ENCODE measurements at places on chromosomes 16 and 17. TPM values are rescaled to one million over a fixed set of nuclear protein-coding genes. Genes with fewer than 3 reads are reported as not detected.

TBC1D26 gene
- not detected for total RNA-seq

GP1BA gene
- not detected for total RNA-seq

DNA sequence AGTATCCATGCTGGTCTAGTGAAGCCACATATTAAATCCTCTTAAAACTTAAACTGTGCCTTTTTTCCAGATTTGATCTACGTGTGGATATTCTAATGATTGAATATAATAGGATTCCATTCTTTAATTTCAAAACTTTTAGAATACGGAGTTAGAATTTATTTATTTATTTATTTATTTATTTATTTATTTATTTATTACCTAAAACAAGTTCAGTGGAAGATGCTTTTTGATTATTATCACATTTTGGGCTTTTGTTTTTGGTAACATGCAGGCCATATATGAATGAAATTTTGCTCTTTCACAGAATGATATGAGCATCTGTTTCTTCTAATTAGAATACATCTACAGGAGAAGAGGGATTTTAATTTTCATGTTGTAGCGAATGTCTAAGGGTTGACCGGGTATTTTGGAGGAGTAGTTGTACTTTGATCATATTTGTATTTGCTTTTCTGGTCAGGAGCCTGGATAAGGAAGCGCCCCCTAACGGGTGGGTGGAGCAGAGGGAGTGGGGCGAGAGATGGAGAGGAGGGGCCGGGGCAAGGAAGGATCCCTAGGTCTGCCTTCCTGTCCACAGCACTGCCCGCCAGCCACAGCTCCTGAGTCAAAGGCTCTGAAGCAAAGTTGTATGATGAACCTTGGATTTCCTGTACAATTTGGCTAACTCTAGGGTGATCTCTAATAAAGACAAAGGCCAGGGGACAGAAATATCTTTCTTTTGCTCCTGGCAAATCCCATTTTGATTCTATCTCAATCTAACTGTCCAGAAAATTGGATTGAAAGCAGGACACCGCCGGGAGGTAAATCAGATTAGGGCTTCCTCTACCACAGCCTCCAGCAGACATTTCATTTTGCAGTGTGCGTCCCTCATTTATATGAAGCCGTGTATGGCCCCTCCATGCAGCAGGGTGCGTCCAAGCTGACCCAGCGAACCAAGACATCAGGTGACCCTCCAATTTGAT is 149.1 kb downstream of the PRKCA start:
- ATAC-seq: no peak

DNA sequence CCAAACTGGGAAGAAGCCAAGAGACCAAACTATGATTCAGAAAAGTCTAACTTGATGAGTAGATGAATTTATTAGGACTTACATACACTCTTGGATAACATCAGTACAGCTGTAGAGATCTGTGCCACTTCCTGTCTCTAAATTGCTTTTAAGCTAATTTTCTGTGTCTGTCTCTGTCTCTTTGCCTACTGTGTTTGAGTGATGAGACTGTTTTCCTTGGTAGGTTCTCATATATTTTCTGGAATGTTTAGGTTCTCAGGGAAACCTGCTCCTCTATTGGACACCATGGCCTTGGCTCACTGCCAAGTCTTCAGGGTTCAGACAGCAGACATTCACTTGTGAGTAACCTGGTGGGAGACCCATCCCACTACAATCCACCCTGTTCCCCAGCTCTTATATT is 103.5 kb upstream of the KIF2B start:
- no peak for ATAC-seq

GRCh38 chr16:5504064-5504781 is 406.6 kb upstream of the EEF2KMT start:
- ATAC-seq: peak; percentile 59

- peak; percentile 12 for ATAC-seq
Observed at GRCh38 chr16:908526-909155, 62.1 kb downstream of the LMF1 start.

TBX2 gene
- 1.6 TPM for total RNA-seq

DNA sequence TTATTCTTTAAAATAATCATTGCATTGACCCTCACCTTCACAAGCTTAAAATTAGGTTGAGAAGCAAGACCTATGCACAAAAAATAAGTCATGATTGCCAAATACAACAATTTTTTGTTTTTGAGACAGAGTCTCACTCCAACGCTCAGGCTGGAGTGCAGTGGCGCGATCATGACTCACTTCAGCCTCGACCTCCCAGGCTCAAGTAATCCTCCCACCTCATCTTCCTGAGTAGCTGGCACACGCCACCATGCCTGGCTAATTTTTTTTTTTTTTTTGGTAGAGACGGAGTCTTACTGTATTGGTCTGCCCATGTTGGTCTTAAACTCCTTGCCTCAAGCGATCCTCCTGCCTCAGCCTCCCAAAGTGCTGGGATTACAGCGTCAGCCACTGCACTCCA is 24.2 kb downstream of the ZNF652 start:
- ATAC-seq: no peak

DNA sequence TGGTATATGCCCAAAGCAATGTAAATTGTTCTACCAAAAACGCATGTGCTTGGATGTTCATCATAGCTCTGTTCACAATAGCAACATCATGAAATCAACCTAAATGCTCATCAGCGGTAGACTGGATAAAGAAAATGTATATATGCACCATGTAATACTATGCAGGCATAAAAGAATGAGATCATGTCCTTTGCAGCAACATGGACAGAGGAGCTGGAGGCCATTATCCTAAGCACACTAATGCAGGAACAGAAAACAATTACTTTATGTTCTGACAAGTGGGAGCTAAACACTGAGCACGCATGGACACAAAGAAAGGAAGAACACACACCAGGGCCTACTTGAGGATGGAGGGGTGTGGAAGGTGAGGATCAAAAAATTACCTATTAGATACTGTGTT is 33.7 kb downstream of the TANC2 start:
- ATAC-seq: no peak

THAP11 gene
- total RNA-seq: 16.8 TPM

DNA sequence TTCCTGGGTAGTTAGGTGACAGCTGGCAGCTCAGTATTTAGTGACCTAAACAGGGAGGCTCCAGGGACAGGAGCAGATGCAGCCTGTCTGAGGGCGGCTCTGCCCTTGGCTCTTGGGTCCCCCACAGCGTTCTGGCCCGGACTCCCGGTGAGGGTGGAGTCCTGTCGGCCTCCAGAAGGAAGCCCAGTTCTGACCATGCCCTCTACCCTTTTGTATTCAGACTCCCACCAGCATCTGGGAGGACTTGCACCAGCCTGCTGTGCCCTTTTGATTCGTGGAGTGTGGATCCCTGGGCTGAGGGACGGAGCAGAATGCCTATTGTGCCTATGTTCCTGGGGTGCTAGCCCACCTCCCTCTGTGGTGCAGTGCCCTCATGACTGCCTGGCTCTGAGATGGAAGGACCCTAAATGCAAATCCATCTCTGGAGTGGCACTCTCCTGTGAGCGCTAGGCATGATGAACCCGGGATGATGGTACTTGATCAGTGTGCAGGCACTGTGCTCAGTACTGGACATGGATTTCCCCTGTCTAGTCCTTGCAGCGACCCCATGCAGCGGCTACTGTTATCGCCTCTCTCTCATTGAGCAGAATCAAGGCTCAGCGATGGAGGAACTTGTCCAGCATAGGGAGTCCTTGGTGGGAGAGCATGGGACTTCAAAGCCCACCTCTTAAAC is 123.1 kb downstream of the SNX29 start:
- no peak for ATAC-seq

DRC3 gene
- total RNA-seq: 0.56 TPM

FOXC2 gene
- total RNA-seq: 0.28 TPM

DNA sequence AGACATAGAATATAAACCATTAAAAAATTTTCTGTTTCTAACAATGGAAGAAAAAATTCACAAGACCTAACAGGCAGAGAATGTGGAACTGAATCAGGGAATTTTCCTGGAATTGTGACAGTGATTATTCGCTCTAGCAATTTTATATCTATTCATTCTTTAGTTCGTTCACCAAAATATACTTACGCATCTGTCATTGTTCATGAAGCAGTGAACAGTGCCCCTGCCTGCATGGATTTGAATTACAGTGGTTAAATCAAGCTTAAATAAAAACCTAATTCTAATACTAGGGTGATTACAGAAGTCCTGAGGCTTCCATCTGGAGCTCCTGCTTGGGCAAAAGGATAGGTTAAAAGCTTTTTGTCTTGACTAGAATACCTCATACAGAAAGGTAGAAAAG is 48.6 kb downstream of the ABCA8 start:
- ATAC-seq: no peak

GRCh38 chr16:1537763-1538289 is 4.4 kb downstream of the TMEM204 start:
- no peak for ATAC-seq

HCRT gene
- not detected for total RNA-seq

DNA sequence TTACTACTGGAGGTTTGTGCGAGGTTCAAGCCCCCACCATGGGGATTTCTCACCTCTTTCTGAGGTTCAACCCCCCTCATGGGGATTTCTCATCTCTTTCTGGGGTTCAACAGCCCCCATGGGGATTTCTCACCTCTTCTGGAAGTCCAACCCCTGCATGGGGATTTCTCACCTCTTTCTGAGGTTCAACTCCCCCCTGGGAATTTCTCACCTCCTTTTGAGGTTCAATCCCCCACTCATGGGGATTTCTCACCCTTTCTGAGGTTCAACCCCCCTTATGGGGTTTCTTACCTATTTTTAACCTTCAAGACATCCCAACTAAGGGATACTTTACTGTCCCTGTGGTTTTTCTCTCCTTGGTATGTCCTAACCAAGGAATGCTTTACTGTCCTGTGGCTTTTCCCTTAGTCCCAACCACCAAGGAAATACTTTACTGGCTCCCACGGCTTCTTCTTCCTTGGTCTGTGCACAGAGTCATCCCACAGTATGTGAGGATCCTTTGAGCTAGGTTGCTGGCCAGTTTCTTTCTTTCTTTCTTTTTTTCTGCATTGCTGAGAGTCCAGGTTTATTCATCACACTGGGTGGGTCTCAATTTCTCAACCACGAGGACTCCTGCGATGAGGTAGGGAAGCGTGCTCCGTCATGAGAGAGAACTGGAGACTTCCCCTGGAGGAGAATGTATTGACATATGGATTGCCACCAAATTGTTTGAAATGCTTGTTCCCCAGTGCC is 2140.2 kb downstream of the TP53TG3F start:
- peak; percentile 85 for ATAC-seq

- ATAC-seq: no peak
Observed at GRCh38 chr16:5071341-5071680, 332 bp upstream of the ALG1 start.

DNA sequence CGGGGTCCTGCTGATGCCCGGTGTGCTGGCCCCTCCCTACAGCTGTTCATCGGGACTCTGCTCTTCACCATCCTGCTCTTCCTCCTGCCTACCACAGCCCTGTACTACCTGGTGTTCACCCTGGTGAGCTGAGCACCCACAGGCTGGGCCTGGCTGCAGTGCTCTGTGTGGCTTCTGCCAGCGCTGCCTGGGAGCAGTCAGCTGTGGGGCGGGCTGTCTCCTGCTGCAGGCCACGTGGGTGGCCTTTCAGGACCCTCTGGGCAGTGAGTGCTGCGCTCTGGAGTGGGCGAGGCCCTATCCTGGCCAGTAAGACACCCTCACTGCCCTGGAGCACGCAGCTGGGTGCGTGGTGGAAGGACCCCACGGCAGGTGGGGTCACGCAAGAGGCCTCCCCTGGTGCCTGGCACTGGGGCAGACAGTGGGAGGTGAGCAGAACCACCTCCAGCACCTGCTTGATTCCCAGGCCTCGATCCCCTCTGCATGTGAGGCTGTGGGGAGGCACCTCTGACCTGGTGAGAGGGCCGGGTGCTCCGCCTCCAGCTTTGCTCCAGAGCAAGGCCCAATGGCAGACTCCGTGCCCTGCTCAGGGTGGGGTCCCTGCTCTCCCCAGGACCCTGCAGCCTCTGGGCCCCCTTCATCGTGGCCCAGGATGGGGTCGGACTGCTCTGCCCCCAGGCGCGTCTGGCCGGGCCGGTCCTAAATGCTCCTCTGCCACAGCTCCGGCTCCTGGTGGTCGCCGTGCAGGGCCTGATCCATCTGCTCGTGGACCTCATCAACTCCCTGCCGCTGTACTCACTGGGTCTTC is 9.5 kb upstream of the RAB40C start:
- no peak for ATAC-seq

DNAAF1 gene
- 0.16 TPM for total RNA-seq

GRIN2A gene
- total RNA-seq: not detected

AHSP gene
- not detected for total RNA-seq

DNA sequence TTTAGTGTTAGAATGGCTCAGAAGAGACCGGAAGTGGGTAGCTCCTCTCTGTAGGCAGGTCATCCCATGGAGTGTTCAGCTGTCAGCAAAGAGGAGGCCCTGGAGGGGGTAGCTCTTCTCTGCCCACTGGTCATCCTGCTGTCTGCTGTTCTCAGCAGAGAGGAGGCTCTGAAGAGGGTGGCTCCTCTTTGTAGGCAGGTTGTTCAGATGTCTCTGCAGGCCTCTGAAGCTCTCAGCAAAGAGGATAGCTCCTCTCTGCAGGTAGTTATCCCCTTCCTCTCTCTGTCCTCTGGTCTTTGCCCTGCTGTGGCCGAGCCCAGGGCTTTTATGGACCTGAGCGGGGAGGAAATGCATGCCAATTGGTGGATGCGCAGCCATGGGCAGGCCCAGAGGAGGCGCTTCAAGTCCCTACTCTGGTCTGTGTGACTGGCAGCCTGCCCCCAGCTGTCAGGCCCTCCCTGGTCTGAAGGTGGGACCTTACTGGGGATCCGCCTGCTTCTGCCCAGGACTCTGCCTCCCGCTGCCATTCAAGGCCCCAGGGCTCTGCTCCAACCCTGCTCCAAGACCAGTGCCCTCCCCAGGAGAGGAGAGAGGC is 32.5 kb upstream of the FA2H start:
- ATAC-seq: no peak

DNA sequence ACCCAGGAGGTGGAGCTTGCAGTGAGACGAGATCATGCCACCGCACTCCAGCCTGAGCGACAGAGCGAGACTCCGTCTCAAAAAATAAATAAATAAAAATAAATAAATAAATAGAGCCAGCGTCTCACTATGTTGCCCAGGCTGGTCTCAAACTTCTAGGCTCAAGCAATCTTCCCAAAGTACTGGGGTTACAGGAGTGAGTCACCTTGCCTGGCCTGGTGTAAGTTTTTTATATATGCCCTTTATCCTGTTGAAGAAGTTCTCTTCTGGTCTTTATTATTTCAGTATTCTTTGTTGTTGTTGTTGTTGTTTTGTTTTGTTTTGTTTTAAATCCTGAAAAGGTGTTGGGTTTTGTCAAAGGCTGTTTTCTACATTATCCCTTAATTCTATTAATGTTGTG is 30.1 kb upstream of the ABCC1 start:
- no peak for ATAC-seq

Data from esophagus mucosa (tissue), 1 donor.